Lung microvascular endothelial cell (primary cell): ENCODE measurements at places on chromosomes 2 and 18. TPM values are rescaled to one million over a fixed set of nuclear protein-coding genes. Genes with fewer than 3 reads are reported as not detected.

DSG4 gene
- not detected in 2 replicates for total RNA-seq

PLB1 gene
- 0.20 and 0.22 TPM in 2 replicates for total RNA-seq

TMEM37 gene
- total RNA-seq, result 0.20 and 0.22 TPM in 2 replicates

EVA1A gene
- total RNA-seq, result 19.0 and 43.5 TPM in 2 replicates

- no peak for DNase-seq
Observed at GRCh38 chr2:11068079-11068741, 87.1 kb upstream of the SLC66A3 start.

GRCh38 chr2:48694149-48694548 is 61.4 kb downstream of the LHCGR start:
- DNase-seq, result no peak

- no peak for DNase-seq
Observed at GRCh38 chr2:74659462-74659861, 5.4 kb downstream of the SEMA4F start.

DNA sequence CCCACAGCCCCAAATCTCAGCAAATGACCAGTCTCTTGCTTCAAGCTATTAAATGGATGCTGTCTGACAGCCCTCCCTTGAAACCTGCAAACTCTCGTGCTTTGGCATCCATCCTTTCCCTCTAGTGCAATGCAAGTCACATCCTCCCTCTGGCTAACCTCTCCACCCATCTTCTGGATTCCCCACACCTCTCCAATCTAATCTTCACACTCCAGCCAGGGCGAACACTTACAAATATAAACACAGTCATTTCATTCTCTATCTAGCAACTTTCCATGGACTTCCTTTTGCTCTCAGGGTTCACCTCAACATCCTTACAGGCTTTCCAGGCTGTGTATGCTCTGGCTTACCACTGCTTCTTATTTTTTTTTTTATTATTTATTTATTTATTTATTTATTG is 10.1 kb upstream of the NARS1 start:
- DNase-seq, result no peak

GRCh38 chr18:80238651-80239260 is 8.6 kb downstream of the PARD6G start:
- DNase-seq, result no peak

- DNase-seq, result no peak
Observed at GRCh38 chr2:183259921-183260320, 135.7 kb downstream of the NUP35 start.

DNA sequence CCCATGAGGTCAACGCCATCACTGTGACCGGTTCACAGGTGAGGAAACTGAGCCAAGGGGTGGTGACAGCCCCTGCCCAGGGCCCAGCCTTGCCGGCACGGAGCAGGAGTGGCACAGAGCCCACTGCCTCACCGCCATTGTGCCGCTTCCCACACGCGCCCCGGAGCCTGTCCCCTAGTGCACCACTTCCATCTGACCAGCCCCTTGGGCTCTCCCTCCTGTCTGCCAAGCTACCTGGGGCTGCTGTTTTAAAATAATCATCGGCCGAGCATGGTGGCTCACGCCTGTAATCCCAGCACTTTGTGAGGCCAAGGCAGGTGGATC is 49.7 kb upstream of the GLI2 start:
- no peak for DNase-seq

- DNase-seq, result peak; percentile 22
Observed at GRCh38 chr18:77208964-77209363, 40.7 kb upstream of the GALR1 start.

- DNase-seq, result no peak
Observed at GRCh38 chr2:165795011-165795410, 964 bp upstream of the GALNT3 start.
